NCI-H524 treated with DMSO at 0.1 percent for 48 hours (cell line): ENCODE measurements at places on chromosomes 13 and 19.

- DNase-seq, result no peak
These were observed 24.7 kb upstream of the GPR183 start for GRCh38 chr13:99331881-99332293.

DNA sequence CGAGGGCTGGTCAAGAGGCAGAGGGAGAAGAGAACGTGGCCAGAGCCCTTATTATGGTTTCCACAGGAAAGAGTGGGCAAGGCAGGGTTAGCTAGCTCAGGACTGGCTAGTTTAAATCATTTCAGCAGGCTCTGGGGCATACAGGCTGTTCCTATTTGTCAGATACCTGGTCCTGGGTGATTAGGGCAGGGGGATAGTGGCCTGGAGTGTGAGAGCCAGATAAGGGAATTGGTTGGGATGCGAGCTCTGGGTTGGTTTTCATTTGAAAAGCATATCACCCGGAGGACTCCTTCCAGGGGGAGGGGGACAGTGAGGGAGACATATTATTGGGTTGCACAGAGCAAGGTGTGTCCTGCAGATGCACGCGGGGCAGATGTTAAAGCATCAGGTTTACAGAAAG lies 75.3 kb upstream of the CLDN10 start:
- DNase-seq, result no peak

DNA sequence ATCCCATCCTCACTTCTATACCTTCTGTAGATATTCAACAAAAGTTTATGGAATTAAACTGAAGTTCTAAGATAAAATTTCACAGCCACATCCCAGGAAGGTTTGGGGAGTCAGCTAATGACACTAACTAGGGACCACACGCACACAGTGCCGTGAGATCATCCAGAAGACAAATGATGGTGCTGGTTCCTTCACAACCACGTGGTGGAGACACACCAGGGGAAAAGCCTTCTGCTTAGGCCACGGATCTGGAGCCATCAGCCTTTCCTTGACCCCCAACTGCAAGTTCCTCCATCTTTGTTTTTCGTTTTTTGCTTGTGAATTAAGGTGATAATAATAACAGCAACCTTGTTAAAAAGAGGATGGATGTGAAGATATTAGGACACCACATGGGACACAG lies 241.6 kb upstream of the MAB21L1 start:
- DNase-seq, result no peak

DNA sequence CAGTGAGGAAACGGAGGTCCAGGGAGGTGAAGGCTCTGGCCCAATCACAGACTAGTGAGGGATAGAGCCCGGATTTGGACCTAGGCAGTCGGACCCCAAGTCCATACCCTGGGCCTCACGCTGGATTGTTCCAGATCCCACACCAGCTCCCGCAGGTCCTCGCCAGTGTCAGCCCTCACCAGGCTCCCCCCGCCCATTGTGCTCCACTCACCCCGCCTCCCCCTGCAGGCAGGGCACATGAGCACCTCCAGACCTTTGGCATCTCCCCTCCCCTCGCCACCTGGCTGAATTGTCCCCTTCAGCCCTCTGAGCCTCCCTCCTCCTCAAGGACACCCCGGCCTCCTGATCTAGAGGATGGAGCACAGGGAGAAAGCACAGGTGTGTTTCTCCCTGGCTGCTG lies 152.4 kb downstream of the KATNAL1 start:
- no peak for DNase-seq

DNA sequence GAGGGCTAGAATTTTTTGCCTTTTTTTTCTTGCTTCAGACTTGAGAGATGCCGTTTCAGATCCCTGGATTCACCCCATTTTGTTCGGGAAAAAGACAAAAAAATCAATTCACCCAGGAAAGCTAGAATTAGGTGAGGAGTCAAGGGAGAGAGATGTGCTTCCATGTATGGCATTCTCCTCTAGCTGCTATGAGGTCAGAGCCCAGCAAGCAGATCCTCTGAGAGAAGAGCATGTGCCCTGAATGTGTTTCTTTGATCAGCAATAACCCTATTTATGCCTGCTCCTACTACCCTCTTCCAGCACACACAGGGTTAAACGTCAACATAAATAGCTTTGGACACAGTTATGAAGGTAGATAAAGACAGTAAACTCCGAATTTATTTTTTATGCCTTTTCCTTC lies 53.6 kb downstream of the NDFIP2 start:
- DNase-seq, result no peak
